ENCODE measurements at places on chromosomes 4 and X.
A peak's percentile ranks its signal among the peaks of the same experiment; 100 is the strongest.

GRCh38 chr4:30696191-30696590 lies 24.0 kb upstream of the PCDH7 start:
- no peak for DNase-seq

DNA sequence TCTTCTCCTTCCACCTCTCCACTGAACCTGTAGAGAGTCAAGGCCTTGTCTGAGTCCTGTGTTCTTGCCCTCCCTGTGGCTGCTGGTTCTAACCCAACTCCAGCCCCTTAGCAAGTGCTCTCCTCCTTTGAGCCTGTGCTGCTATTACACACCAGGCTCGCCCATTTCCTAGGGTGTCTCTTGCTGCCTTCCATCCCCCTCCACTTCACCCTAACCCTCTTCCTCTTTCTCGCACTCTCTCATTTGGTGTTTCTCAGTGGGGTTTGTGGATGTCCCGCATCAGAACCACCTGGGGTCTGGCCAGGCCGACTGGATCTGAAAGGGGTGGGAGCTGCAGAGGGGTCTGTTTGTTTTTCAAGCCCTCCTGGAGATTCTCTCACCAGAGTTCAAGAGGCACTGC lies 156.7 kb downstream of the SPRY1 start:
- no peak for DNase-seq

DNA sequence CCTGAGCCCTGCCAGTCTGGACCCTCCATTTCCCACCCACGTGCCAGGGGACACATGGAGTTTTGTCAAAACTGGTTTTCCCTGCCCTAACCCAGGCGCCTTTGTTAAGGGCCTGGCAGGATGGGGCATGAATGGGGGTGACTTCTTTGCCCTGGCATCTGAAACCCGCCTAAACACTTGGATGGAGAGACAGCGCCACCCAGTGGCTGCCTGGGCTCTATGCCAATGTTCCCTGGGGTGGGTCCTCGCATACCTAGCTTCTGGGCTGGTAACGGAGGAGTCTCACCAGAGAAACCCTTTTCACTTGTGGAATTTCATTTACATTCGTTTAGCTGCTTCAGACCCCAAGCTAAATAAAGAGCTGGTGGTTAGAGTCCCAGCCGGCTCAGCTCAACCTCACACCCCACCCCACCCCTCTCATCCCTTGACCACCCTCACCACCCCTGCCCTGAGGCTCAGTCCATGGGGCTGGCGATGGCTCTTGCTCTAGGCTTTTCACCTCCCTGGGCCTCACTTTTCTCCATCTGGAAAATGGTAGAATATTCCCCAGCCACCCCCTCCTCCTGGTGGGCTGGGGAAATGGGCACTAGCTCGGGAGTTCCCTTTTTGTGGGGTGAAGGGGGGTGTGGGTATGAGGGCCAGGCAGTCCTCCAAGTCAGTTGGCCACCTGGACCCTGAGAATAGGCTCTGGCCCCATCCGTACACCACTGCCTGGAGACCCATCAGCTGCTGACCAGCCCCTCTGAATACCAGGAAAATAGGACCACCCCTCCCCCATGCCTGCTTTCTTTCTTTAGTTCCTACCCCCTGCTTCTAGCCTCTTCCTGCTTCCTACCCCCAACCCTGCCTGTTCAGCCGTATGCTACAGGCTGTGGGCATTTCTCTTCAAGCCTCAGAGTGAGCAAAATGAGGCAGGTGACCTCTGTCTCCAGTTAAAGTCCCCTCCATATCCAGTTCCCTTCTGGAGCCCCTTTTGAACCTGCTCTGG lies 57.1 kb upstream of the PJA1 start:
- DNase-seq, result peak; percentile 64

DNA sequence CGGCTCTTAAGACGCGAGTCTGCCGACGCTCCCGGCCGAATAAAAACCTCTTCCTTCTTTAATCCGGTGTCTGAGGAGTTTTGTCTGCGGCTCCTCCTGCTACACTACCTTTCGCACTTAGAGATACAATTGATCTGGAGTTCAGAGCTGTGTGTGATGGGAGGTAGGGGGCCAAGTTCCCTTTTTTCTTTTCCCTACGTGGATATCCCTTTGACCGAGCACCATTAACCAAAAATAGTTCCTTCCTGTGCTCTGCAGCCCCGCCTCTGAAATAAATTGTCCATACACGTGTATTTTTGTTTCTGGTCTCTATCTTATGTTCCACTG lies 555 bp upstream of the PGM2 start:
- no peak for DNase-seq

- peak; percentile 42 for DNase-seq
Observed at GRCh38 chrX:107775734-107776511, at the start of gene TSC22D3. Gene TSC22D3, minus strand, starts transcription at chrX:107775787. Its CDS starts 368 bp downstream, at chrX:107775419.

DNA sequence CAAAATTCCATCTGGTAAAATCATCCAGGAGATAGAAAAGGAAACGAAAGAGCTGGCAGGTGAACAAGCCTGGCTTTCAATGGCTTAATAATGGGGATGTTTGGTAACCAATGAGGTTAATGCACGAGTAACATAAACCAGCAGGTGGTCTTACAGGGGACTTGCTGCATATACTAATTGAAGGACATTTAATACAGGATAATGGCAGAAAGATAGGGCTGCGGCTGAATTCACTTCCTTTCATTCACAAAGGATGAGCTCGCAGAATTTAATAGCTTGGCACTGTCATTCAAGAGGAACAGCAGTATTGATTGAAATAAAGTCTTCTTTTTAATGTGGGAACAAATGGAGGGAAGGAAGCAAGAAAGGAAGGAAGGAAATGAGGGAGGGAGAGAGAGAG lies 156.3 kb upstream of the RAI2 start:
- no peak for DNase-seq

GRCh38 chr4:16952896-16953630 lies 54.6 kb upstream of the LDB2 start:
- DNase-seq, result no peak

DNA sequence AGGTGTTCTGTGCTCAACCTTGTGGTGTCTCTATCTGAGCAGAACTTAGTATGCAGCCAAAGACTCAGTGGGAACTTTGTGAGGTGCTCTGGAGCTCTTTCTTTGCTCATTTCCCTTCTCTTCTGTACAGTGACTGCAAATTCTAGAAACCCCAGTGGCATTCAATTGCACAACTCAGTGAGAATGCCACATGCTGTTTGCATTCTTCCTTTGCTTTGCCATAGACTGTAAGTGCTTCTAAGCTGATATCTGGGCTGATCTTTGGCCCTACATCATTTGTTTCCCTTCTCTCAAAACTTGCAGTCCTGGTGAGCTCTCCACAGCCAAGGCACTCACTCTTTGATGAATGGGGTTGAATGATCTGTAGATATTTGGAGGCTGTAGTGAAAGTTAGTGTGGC lies 7.0 kb downstream of the PNMA3 start:
- no peak for DNase-seq

- DNase-seq, result no peak
Observed at GRCh38 chr4:118225511-118225910, 127.3 kb downstream of the PRSS12 start.

DNA sequence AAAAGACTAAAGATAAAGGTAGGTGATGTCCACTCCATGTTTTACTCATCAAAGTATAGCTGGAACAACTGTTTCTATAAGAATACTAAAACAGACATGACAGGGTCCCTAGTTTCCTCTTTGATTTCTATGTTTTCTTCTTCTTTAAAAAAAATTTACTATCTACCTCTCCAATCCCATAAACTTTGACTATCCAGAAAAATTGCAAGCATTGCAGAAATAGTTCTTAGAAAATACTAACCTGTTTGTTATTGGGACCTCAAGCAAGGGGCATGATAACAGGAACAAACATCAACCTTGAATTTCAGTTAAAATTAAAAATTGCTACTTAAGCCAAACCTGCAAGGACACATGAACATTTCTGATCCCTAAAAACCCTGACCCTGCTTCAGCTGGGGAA lies 1226.5 kb downstream of the C4orf33 start:
- no peak for DNase-seq

GRCh38 chr4:107689912-107690587 lies 30.0 kb downstream of the PAPSS1 start:
- no peak for DNase-seq

- DNase-seq, result no peak
Observed at GRCh38 chr4:173531086-173531965, 1.3 kb upstream of the HAND2 start.

DNA sequence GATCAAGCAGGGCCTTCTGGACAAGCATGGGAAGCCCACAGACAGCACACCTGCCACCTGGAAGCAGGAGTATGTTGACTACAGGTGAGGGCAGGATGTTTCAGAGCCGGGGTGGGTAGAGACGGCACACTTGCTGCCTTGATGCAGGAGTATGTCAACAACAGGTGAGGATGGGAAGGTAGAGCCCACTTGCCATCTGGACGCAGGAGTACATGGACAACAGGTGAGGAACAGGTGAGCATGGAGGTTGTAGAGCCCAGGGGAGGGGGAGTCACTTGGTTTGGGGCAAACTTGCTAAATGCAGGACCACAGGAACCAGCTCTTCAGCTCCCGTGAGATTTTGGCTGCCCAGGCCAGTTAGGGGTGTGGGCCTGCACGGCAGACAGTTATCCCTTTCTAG lies 12.0 kb downstream of the DKC1 start:
- no peak for DNase-seq

DNA sequence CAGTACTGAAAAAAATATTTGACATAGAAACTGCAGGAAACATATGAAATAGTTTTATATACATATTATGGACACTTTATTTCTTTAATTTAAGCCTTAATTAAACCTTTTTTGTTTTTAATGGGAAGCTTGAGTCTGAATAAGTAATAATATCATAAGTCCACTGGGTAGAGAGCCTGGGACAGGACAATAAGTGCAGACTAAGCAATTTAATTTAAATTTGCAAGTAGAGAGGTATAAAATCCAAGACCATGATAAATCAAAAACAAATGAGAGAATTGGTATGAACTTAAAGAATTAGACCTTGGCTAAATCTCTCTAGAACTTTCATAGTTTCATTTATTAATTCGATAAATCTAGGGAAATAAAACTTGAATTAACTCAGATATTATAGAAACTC lies 571.2 kb downstream of the ARAP2 start:
- DNase-seq, result no peak

- no peak for DNase-seq
Observed at GRCh38 chr4:22389240-22389870, 126.5 kb downstream of the ADGRA3 start.

DNA sequence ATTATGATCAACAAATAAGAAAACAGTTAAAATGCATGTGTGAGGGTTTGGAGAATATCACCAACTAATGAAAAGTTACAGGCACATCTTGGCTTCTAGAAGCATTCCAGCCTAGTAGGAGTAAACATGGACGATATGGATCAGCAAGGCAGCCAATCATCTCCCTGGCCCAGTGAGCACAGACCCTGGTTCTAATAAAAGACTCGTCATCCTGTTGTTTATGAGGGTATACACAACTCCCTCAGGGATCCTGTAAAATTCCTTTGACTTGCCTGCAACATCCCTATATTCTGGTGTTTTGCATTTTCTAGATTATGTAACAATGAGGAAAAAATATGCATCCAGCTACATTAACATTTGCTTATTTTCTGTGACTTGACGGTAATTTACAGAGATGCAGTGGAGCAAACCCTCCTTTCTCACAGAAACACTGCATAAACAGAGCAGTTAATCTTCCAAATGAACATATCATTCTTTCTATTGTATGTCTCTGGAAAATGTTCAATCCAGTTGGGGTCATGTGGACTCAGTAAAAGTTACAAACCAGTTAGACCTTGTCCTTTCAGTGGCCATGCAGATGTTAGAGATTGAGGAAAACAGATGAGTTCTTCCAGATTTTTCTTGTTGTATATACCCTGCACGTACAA lies 88.9 kb upstream of the NDP start:
- DNase-seq, result no peak

GRCh38 chrX:153416781-153417450 lies 5.6 kb downstream of the ZFP92 start:
- DNase-seq, result no peak

GRCh38 chr4:84977396-84977795 lies 10.9 kb upstream of the WDFY3 start:
- DNase-seq, result no peak

DNA sequence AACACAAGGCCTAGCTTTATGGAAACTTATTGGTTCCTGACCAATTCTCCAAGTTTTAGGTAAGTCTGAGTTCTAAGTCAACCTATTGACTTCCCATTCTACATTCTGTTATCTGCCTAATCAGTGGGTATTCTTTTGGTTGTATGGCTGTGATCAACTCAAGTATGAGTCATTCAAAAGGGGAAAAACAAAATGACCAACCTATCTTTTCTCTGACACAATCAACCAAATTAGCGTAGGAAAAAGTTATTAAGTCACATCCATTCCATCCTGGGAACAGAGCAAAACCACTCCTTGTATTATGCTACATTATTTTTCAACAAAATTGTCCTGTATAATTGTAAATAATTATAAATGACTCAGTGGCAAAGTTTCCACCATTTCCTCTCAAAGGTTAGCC lies 136.2 kb downstream of the SHROOM4 start:
- no peak for DNase-seq

DNA sequence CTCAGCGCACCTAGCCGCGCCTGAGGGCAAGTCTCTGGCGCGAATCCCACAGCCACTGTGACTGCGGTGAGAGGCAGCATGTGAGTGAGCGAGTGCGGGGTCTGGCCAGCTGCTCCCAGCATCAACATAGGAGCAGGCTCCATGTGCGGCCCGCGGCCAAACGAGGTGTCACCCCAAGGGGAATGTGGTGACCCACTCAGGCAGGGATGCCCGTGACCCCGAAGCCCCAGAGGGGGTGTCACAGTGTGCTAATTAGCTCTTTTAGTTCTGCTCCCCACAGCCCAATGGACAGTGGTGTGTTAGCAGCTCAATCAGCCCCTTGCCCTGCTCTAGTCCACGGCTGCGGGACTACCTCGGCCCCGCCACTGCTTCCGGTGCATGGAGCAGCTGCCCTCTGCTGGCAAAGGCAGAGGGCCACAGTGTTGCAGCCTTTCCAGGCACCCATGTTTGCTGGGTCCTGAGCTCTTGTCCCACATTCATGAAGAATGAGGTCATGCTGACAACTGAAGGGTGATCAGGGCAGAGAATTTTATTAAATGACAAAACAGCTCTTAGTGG lies 61.4 kb downstream of the AGA start:
- no peak for DNase-seq

DNA sequence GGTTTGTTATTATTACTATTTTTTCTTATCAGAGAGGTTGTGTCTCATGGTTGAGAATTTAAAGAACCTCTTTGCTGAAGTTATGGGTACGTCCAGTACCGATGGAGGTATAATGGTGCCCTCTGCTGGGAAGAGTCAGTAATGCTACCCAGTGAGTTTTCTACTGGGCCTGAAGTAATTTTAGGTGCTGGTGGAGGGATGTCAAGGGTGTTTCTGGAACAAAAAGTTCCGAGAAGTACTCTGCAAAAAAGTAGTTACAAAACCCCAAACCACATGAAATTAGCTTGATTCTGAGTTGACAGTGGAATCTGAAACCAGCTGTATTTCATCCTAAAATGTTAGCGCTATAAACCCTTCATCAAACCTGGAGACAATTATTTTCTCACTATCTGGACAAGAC lies 102.5 kb upstream of the MID1 start:
- peak; percentile 27 for DNase-seq

DNA sequence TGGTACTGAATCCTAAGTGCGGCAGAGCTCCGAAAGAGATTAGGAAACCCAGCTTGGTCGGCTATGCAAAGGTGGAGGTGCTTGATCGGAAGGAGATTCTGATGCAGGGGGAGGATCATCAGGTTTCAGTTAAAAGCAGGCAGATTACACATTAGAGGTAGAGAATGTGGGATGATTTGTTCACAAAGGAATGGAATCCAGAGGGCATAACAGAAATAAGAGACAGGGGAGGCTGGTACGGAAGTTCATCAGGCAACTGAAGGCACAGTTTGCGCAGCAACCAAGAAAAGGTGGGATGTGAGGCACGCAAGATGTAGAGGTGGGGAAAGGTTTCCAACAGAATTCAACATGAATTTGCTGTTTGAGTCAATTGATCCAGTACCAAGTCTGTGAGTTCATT lies 424 bp upstream of the ZNF330 start:
- DNase-seq, result peak; percentile 7

GRCh38 chr4:53956454-53956853 lies 108.0 kb downstream of the CHIC2 start:
- DNase-seq, result no peak

Measured in activated CD4-positive, alpha-beta T cell treated with anti-CD3 and anti-CD28 coated beads for 4 hours (primary cell).